CD14-positive monocyte (primary cell): ENCODE measurements at places on chromosomes 1 and 21. TPM values are rescaled to one million over a fixed set of nuclear protein-coding genes. Genes with fewer than 3 reads are reported as not detected.

Gene KIF2C
- 0.13 TPM in 1 of 2 replicates, not detected in the other for polyA plus RNA-seq

Gene KRTAP11-1
- not detected for polyA plus RNA-seq

Gene CA6
- not detected for polyA plus RNA-seq

Gene SELENBP1
- polyA plus RNA-seq, result not detected

Gene ENAH
- 0.12 TPM in 1 of 2 replicates, not detected in the other for polyA plus RNA-seq

Gene DDX59
- 9.1 and 18.6 TPM in 2 replicates for polyA plus RNA-seq

GRCh38 chr21:43763901-43764523, 12.1 kb downstream of the CSTB start:
- peak overlapping the region; percentile 10 for H3K27ac ChIP-seq
- H3K27me3 ChIP-seq, result no peaks in the 10 kb centered on the region
- no peak overlapping the region for H3K4me3 ChIP-seq
- H3K36me3 ChIP-seq, result peaks cover 25% of the 10 kb centered on the region

GRCh38 chr1:205356440-205357139, at the start of gene KLHDC8A:
KLHDC8A (minus strand) TSS chr1:205356922; CDS start chr1:205343604, 13,318 bp downstream.
- H3K27ac ChIP-seq, result no peak within 1 kb of the TSS
- peaks cover 11% of the 10 kb centered on the region for H3K27me3 ChIP-seq
- H3K4me1 ChIP-seq, result no peaks in the 10 kb centered on the region
- no peak within 1 kb of the TSS for H3K4me3 ChIP-seq
- H3K36me3 ChIP-seq, result no peaks in the 10 kb centered on the region
- DNase-seq, result no peak

DNA sequence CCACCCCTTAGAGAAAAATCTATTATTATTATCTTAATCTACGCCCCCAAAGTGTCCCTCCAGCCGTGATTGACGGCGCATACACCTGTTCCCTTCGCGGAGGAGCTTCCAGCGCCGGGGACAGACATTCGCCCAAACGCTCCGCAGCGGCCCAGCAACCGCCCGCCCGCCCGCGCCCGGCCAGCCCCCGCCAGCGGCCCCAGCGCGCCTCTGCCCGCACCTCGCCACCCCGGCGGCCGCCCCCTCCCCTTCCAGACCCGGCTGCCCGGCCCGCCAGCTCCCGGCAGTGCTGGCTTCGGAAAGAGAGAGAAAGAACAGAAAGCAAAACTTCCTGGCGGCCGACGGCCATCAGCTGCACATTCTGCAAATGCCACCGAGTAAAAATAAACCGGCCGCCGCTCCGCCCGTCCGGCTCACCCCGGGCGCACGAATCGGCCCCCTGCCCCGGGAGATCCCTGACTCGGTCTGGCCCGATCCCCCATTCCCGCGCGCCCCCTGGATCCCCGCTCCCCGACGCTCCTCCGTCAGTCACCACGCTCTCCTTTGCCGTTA, 1.6 kb downstream of the CASZ1 start:
- no peak for DNase-seq
- H3K4me1 ChIP-seq, result no peaks in the 10 kb centered on the region
- H3K36me3 ChIP-seq, result no peaks in the 10 kb centered on the region
- H3K27ac ChIP-seq, result no peak overlapping the region
- H3K4me3 ChIP-seq, result peak overlapping the region; percentile 38
- peaks cover 86% of the 10 kb centered on the region for H3K27me3 ChIP-seq

GRCh38 chr1:237562242-237562823, 328.4 kb downstream of the ZP4 start:
- H3K4me1 ChIP-seq, result no peaks in the 10 kb centered on the region
- peak; percentile 33 for DNase-seq
- no peak overlapping the region for H3K27ac ChIP-seq
- H3K27me3 ChIP-seq, result no peaks in the 10 kb centered on the region

GRCh38 chr21:36700295-36700970, 1.5 kb downstream of the SIM2 start:
- no peak overlapping the region for H3K4me3 ChIP-seq
- H3K27ac ChIP-seq, result no peak overlapping the region
- no peak for DNase-seq

DNA sequence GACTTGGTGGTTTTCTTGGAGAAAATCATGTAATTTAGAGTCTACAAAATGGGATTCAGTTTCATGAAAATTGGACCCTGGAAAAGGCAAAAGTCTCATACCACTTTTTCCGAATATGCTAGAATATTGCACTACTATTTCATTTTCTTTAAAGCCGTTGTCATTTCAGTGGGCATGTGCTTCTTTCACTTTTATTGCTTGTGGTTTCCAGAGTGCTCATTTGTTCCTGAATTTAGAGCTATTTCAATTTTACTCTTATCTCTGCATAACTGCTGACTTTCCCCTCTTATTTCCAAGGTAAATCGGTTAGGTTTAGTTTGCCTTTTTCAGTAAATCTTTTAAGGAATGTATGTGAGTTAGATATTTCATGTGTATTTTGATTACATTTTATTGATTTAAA, 11.6 kb downstream of the HHAT start:
- no peak for DNase-seq
- no peaks in the 10 kb centered on the region for H3K36me3 ChIP-seq
- H3K4me1 ChIP-seq, result no peaks in the 10 kb centered on the region
- no peak overlapping the region for H3K27ac ChIP-seq
- H3K27me3 ChIP-seq, result no peaks in the 10 kb centered on the region

DNA sequence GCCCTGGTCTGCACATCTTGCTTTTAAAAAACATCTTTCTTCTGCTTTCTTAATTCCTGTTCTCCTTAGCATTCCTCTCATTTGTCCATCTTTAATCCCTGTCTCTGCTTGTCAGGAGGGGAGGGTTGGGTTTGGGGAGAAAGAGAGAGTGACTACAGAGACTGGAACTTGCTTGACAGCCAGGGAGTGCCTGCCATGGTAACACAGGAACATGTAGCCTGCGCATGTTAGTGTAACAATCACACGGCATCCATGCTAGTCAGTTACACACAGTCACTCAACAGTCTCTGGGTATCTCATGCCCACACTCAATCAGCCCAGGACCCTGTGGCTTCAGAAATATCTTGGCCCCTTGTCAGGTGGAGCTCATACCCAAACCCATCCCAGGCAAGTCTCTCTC, 818 bp upstream of the TFAP2E start:
- peaks cover 29% of the 10 kb centered on the region for H3K27me3 ChIP-seq
- H3K27ac ChIP-seq, result no peak overlapping the region
- H3K4me1 ChIP-seq, result peaks cover 37% of the 10 kb centered on the region
- no peak overlapping the region for H3K4me3 ChIP-seq

GRCh38 chr1:169999331-169999741, 75.2 kb downstream of the KIFAP3 start:
- H3K36me3 ChIP-seq, result no peaks in the 10 kb centered on the region
- no peak overlapping the region for H3K4me3 ChIP-seq
- H3K4me1 ChIP-seq, result no peaks in the 10 kb centered on the region
- no peaks in the 10 kb centered on the region for H3K27me3 ChIP-seq
- DNase-seq, result no peak
- H3K27ac ChIP-seq, result no peak overlapping the region

GRCh38 chr1:86938855-86939254, 24.4 kb downstream of the HS2ST1 start:
- no peak overlapping the region for H3K27ac ChIP-seq
- no peak overlapping the region for H3K4me3 ChIP-seq
- no peaks in the 10 kb centered on the region for H3K36me3 ChIP-seq
- H3K4me1 ChIP-seq, result no peaks in the 10 kb centered on the region

GRCh38 chr1:199937661-199938060, 89.8 kb upstream of the NR5A2 start:
- H3K4me3 ChIP-seq, result no peak overlapping the region
- H3K4me1 ChIP-seq, result no peaks in the 10 kb centered on the region
- H3K36me3 ChIP-seq, result no peaks in the 10 kb centered on the region

GRCh38 chr21:36892201-36892600, 74.3 kb downstream of the HLCS start:
- H3K27ac ChIP-seq, result no peak overlapping the region
- no peak overlapping the region for H3K4me3 ChIP-seq
- no peaks in the 10 kb centered on the region for H3K36me3 ChIP-seq
- H3K27me3 ChIP-seq, result no peaks in the 10 kb centered on the region

GRCh38 chr1:160436966-160437365, 36.6 kb downstream of the VANGL2 start:
- no peak for DNase-seq
- no peak overlapping the region for H3K4me3 ChIP-seq
- H3K27me3 ChIP-seq, result no peaks in the 10 kb centered on the region
